ENCODE measurements at places on chromosomes 7 and 10. TPM values are rescaled to one million over a fixed set of nuclear protein-coding genes. Genes with fewer than 3 reads are reported as not detected.

DNA sequence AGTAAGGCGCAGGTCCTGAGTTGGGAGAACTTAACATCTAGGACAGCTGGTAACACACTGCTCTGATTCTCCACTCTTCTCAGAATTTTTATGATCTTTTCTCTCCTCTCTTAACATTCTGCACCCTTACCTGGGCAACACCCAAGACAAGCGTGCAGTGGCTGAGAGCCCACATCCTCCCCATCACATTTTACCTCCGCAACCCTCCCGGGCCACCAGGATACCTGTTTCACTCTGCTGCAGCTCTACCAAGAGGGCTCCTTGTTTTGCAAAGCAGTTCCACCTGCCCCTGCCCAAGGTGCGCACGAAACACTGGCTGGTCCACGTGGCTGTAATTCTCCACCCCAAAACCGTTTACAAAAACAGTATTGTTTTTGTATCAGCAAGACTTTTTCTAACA, 81.5 kb downstream of the ITIH5 start:
- DNase-seq, result no peak

GRCh38 chr10:131775833-131776232, 125.0 kb upstream of the PPP2R2D start:
- no peak for DNase-seq

ATOH7 gene
- total RNA-seq, result not detected

DNA sequence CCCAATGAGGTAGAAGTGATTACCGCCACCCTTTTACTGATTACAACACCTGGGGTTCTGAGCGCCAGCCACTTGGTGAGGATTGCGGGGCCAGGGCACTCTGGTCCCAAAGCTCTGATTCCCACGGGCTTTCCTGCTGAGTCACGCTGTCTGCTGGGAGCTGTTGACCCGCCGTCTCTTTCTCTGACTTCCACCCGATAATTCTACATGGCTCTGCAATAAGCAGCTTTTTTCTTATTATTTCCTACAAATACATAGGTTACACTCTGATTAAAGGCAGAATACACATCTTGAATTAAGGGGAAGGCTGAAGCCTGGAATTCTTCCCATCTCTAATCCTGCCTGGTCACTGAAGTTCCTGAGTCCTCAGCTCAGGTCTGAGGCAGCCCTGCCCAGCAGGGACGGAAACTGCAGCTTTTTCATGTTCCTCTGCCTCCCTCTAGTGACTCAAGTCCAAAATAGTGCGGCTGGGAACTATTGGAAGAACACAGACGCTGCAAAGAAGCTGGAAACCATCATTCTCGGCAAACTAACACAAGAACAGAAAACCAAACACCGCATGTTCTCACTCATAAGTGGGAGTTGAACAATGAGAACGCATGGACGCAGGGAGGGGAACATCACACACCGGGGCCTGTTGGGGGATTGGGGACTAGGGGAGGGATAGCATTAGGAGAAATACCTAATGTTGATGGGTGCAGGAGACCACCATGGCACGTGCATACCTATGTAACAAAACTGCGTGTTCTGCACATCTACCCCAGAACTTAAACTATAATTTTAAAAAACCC, 178.3 kb downstream of the PRKCQ start:
- DNase-seq, result peak; percentile 72

- DNase-seq, result no peak
Measured at GRCh38 chr7:135260930-135261721, 27.5 kb downstream of the STRA8 start.
